ENCODE measurements at places on chromosomes 12 and 14.

DNA sequence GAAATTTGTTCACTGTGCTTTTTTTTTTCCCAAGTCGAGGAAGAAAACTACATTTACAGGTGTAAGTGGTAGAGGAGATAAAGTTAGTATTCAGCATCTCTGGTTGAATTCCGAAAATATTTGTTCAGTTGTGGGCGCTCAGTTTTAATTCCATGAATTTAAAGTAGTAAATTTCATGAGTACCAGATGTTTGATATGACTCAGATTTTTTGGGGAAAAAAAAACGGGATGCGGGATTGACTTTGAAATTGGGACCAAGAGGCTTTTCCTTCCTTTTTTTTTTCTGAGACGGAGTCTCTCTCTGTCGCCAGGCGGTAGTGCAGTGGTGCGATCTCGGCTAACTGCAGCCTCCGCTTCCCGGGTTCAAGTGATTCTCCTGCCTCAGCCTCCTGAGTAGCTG, 1.6 kb downstream of the TULP3 start:
- no peak for DNase-seq

DNA sequence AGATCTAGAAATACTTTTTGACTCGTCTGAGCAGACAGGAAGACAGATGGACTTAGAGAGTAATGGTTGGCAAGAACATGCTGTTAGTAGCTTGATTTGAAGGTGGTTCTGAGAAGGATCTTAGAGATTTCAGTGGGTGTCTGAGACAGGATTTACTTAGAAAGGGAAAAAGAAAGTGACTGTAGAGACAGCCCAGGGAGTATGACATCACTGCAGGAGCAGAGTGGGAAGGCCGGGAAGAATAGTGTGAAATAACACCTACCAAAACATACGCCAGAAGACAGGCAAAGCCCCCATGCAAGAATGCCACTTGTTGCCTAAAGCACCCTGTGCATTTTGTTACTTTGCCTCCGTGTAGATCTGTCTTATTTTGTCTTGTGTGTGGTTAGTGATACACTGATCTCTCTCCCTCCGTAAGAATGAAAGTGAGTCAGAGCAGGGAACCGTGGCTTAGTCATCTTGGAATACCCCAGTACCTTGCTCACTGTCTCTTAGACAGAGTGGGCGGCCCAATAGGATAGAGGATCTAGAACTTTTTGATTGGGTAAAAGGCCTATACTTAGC, 161.3 kb upstream of the IFNG-AS1 start:
- DNase-seq = peak; percentile 18

GRCh38 chr12:109727746-109728726, 14.4 kb downstream of the FAM222A start:
- no peak for DNase-seq

DNA sequence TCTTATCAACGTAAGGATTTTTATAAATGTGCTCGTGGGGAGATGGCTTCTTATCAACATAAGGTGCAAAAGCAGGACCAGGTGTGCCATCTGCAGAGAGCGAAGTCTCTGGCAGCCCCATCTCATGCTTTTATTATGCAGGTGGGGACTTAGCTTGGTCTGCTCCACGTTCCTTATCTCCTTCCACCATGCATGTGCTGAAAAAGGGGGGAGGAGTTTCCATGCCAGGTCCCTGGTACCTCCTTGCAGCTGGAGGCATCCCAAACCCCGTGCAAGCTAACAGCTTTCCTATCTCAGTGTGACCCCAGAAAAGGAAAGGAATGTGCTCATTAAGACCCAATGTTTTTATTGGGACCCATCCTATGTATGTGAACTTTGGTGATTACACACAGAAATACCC, 608.5 kb downstream of the TMEM121 start:
- no peak for DNase-seq

- DNase-seq = no peak
These were observed 17.3 kb downstream of the CCER1 start for GRCh38 chr12:90937651-90938050.

GRCh38 chr12:131782061-131782460, 46.1 kb upstream of the MMP17 start:
- DNase-seq = no peak

- DNase-seq = no peak
These were observed 3.2 kb downstream of the AJUBA start for GRCh38 chr14:22978981-22979671.

DNA sequence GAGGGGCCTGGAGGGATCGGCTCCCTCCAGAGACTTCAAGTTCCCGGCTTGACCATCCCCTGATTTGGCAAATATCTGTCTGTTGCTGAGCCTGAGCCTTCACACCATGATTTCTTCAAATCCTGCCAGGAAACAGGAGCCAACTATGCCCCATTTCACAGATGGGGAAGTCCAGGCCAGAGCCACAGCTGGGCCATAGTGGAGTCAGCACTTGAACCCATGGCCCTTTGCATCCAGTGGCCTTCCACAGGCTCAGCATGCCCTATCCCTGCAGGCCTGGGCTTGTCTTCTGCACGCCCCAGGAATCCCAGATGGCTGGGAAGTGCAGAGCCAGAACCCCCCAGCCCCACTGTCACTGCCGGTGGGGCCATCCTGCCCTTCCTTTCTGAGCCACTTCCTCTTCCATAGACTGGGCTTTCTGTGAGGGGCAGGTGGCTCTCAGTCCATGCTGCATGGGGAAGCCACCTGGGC, 44.9 kb downstream of the CYP46A1 start:
- DNase-seq = no peak

- DNase-seq = no peak
These were observed 1.6 kb downstream of the GABARAPL1 start for GRCh38 chr12:10214136-10214894.

DNA sequence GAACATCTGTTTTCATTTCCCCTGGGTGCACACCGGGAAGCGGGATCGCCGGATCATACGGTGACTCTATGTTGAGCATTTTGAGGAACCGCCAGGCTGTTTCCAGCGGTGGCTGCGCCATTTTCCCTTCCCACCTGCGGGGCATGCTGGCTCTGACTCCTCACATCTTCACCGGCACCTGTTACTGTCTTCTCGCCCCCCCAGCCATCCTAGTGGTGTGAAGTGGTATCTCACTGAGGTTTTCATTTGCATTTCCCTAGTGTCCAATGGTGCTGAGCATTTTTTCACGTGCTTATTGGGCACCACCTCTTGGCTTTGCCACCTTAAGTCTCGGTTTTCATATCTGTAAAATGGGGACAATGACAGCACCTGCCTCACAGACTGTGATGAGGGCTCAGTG, 44.1 kb upstream of the EML1 start:
- DNase-seq = no peak
